Activated naive CD4-positive, alpha-beta T cell treated with anti-CD3 and anti-CD28 coated beads, Interleukin-2, amount 10 ng/mL, durations not matched to agents 7 days and 5 days (primary cell): ENCODE measurements at places on chromosomes 3 and 15.

DNA sequence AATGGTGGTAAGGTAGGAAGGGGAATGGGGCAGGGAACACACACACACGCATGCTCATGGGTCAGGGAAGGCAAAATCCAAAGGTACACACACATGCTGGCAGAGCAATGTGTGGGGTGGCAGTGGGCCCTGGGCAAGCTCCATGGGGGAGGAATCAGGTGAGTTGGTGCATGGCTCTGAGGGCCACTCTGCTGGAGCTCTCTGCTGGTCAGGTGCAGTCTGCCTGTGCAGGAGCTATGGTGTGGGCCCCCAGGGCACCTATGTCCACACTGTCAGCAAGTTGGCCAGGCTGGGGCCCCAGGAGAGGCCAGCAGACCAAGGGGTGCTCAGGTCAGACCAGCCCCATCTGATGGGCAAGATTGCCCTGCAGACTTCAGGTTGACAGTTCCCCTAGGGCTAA lies 90.1 kb upstream of the GAP43 start:
- no peak overlapping the region for H3K4me3 ChIP-seq
- H3K27me3 ChIP-seq: peaks cover 4% of the 10 kb centered on the region
- H3K36me3 ChIP-seq: no peaks in the 10 kb centered on the region
- DNase-seq: no peak
- H3K27ac ChIP-seq: no peak overlapping the region
- no peaks in the 10 kb centered on the region for H3K4me1 ChIP-seq

DNA sequence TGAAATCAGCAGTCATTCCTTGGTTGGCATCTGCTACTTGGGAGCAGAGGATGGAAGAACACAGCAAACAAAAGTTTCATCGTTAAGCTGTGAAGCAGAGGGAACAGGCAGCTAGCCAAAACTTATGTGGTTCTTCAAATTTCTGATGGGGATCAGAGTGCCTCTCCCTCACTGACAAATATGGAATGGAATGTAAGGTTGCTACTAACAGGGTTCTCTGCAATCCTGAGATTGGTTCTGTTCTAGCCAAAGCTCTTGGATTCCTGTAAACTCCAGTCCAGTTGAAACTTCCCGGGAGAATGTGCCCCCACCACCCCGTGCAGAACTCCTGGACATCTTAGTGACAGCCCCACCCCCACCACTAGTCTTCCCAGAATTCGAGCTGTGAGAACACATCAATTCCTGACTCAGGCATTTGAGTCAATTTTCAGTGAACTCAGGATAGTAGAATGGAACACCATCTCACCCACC lies 55.9 kb upstream of the PHLDB2 start:
- peaks cover 7% of the 10 kb centered on the region for H3K27me3 ChIP-seq
- H3K36me3 ChIP-seq: no peaks in the 10 kb centered on the region
- DNase-seq: no peak
- no peaks in the 10 kb centered on the region for H3K4me1 ChIP-seq
- no peak overlapping the region for H3K27ac ChIP-seq

DNA sequence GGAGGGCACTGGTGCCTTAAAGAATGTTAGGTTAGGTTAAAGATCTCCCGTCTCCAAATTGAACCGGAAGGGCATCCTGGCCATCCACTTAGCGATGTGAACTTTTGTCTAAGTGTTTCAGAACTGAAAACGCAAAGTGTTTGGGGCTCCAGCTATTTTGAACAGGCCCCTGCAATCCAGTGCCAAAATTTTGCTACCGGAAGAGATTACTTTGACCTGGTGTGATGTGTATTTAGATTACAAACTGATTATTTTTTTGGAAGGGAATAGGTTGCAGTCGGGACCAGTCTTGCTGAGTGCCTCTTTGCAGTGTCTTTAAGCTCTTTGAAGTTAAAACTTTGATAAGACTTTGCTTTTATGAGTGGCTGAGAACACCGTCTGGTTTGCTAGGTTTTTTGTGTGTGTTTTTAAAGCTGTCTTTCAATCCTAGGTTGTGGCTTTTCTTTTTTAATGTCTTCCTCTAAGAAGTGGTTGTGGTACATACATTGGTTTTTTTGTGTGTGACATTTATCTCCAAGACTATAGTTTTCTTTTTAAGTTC lies 179.6 kb downstream of the OR4M2 start:
- peak overlapping the region; percentile 74 for H3K27ac ChIP-seq
- peak overlapping the region; percentile 22 for H3K4me3 ChIP-seq
- H3K36me3 ChIP-seq: no peaks in the 10 kb centered on the region
- H3K4me1 ChIP-seq: peaks cover 23% of the 10 kb centered on the region
- peaks cover 32% of the 10 kb centered on the region for H3K27me3 ChIP-seq
- DNase-seq: no peak

- no peaks in the 10 kb centered on the region for H3K36me3 ChIP-seq
- DNase-seq: no peak
- H3K27me3 ChIP-seq: no peaks in the 10 kb centered on the region
Observed at GRCh38 chr15:72013703-72014102, 104.2 kb downstream of the MYO9A start.

DNA sequence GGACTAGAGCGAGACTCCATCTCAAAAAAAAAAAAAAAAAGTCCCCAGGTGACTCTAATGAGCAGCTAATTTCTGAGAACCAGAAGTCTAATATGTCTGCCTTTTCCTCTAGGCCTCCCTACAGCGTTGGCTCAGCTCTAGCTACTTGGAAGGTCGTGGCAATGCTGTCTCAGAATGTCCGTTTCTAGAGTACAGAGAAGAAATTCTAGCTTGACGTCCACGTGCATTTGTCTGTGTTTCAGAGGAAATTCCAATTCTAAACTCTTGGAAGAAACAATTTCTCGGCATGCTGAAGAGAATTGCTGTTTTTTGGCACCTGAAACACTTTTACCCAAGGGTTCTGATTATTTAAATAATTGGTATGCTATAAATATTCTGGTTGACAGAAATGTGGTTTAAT lies 78.8 kb downstream of the SOX2 start:
- no peaks in the 10 kb centered on the region for H3K4me1 ChIP-seq
- no peak overlapping the region for H3K4me3 ChIP-seq
- H3K27ac ChIP-seq: no peak overlapping the region
